ENCODE measurements at places on chromosomes 2 and 18.
A peak's percentile ranks its signal among the peaks of the same experiment; 100 is the strongest.

DNA sequence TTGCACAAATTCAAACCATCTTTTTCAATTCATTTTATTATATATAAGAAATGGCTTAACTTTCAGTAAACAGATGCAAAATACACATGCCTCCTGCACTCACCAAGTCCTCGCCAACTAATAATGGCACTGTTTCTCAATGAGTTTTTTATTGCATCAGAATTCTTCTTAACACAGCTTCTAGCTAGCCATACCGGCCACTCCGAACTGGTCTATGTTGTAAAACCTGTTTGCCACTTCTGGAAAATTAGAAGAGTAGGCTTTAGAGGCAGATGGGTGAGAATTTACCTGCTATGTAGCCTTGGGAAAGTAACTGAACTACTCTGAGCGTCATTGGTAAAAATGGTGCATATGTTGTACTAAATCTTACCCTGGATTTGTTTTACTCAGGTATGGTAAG is 100.6 kb upstream of the LHCGR start:
- no peak for DNase-seq

DNA sequence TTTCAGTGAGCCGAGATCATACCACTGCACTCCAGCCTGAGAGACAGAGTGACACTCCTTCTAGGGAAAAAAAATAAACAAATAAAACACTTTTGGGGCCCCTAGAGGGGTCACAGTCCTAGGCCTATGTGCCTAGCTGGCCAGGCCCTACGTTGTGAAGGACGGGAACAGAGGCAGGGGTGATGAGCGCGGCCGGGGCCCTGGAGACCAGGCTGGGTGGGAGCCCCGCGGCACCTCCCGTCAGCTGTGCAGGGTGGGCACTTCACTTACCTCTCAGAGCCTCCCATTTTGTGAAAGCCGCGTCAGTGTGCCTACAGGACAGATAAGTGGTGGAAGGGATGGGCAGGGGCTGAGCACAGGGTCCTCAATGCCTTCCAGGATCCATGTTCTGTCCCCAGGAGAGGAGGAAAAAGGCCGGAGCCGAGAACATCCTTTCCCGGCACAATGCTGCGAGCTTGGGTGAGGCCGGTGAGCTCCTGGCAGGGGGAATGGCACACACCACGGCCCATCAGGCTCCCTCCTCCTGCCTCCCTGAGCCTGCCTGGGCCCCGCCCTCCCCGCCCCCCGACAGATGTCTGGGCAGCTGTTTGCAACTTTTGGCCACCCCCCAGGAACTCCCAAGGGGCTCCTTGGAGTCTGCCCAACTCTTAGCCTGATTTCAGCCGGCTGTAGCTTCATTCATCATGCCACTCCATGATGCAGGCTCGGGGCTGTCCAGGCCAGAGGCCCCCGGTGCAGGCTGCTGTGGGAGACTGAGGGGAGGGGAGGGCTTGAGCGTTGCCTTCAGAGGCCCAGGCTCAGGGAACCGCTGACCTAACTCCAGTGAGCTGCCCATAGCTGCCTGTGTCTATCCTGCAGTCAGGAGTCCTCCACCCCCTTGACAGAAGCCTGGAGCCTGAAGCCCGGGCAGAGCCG is 196.5 kb downstream of the TFCP2L1 start:
- no peak for DNase-seq

DNA sequence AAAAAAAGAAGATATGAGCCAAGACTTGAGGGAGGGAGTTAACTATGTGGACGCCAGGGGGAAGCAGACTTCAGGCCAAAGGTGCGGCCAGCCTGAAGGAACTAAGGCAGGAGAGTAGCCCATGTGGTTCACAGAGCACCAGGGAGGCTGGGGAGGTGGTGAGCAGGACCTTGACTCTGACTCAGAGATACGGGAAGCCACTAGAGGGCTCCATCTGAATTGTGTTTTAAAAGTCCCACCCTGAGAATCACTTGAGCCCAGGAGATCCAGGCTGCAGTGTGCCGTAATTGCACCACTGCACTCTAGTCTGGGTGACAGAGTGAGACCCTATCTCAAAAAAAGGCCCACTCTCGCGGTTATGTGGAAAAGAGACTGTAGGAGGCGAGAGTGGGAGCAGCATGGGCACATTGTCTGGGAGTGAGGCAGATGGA is 12.3 kb downstream of the CEP192 start:
- peak; percentile 91 for DNase-seq

GRCh38 chr2:170181602-170182001 is 3.7 kb downstream of the MYO3B start:
- no peak for DNase-seq
